ENCODE measurements at places on chromosomes 16 and 17. TPM values are rescaled to one million over a fixed set of nuclear protein-coding genes. Genes with fewer than 3 reads are reported as not detected.

- no peak for DNase-seq
These were observed 44.1 kb downstream of the CFDP1 start for GRCh38 chr16:75389096-75389690.

DNA sequence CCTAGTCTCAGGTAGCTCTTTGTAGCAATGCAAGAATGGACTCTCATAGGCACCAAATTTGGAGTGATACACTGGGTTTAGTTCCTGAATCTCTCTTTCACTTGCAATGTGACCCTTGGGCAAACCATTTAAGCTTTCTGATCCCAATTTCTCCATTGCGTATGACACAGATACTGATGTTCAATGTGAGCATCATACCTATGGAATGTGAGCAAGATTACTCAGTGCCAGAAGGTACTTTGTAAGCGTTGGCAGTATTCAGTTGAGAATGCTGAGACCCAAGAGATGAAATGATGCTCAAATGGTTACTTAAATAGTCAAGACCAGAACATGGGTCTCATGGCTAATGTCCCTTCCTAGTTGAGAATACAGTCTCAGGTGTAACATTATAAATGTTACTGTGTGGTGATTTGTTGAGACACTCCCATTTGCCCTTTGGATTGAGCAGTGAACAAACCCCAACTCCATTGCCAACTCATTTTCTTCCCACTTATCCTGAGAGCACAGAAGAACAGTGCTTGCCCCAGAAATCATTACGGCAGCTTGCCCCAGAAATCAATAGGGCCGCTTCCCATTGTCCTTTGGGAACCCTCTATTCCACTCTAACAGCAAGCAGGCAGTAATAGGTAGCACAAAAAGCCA is 134.1 kb downstream of the SOX9 start:
- no peak for DNase-seq

GRCh38 chr16:53031323-53031942 is 21.3 kb downstream of the CHD9NB start:
- no peak for DNase-seq

GRCh38 chr16:78221892-78222291 is 122.4 kb downstream of the WWOX start:
- no peak for DNase-seq

Gene SYT17
- 0.68 TPM for polyA plus RNA-seq

Gene DOC2B
- 2.8 TPM for polyA plus RNA-seq

Gene OR3A3
- not detected for polyA plus RNA-seq

Data from right cardiac atrium (tissue), 5 donors.